Left renal pelvis (tissue), 4 donors: ENCODE measurements at places on chromosomes 7 and 10. TPM values are rescaled to one million over a fixed set of nuclear protein-coding genes. Genes with fewer than 3 reads are reported as not detected.
A peak's percentile ranks its signal among the peaks of the same experiment; 100 is the strongest.

The CCSER2 gene
- polyA plus RNA-seq, result 37.1 TPM

DNA sequence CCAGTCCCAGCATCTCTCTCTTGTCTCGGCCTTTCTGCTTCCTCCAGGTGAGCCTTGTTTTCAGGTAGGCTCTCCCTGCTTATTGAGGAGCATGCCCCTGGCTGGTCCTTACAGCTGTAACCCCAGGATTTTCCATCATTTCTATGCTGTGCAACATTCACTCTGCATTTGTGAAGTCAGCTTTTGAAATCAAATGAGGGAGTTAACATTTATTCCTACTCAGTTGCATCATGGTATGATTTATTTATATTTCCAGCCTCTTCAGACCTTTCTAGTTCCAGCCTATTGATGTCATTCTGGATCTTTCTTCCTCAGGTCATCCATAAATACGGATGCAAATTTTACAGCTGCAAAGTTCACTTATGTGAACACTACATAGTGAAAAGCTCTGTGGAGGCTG is 755.6 kb downstream of the TYW1 start:
- no peak for DNase-seq

- no peak for DNase-seq
Observed at GRCh38 chr10:23540401-23541030, 101.6 kb downstream of the OTUD1 start.

- DNase-seq, result no peak
Observed at GRCh38 chr7:136956232-136956631, 87.8 kb downstream of the CHRM2 start.

The OPN4 gene
- not detected for polyA plus RNA-seq

The CYP2E1 gene
- 2.3 TPM for polyA plus RNA-seq

- DNase-seq, result no peak
Observed at GRCh38 chr7:95213809-95214492, 110.4 kb downstream of the PON1 start.

GRCh38 chr10:24467136-24467535 is 256.6 kb downstream of the ARHGAP21 start:
- DNase-seq, result no peak

The RBM20 gene
- polyA plus RNA-seq, result 7.0 TPM

GRCh38 chr7:70178787-70179186 is 580.5 kb downstream of the AUTS2 start:
- DNase-seq, result no peak

The NRAP gene
- not detected for polyA plus RNA-seq

- no peak for DNase-seq
Observed at GRCh38 chr10:25694971-25695370, 239.1 kb upstream of the MYO3A start.

DNA sequence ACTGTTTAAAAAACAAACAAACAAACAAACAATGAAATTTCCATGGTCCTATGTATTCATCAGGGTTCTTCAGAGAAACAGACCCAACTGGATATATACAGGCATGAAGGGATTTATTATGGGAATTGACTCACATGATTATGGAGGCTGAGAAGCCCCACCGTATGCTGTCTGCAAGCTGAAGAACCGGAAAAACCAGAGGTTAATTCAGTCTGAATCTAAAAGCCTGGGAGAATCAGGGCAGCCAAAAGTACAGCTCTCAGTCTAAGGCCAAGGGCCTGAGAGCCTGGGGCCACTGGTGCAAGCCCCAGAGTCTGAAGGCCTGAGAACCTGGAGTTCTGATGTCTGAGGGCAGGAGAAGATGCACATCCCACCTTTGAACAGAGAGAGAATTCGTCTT is 163.5 kb downstream of the MDFIC start:
- no peak for DNase-seq

- DNase-seq, result peak; percentile 42
Observed at GRCh38 chr7:101017064-101017777, 2.7 kb upstream of the MUC17 start.

The RNF133 gene
- polyA plus RNA-seq, result 0.14 TPM

DNA sequence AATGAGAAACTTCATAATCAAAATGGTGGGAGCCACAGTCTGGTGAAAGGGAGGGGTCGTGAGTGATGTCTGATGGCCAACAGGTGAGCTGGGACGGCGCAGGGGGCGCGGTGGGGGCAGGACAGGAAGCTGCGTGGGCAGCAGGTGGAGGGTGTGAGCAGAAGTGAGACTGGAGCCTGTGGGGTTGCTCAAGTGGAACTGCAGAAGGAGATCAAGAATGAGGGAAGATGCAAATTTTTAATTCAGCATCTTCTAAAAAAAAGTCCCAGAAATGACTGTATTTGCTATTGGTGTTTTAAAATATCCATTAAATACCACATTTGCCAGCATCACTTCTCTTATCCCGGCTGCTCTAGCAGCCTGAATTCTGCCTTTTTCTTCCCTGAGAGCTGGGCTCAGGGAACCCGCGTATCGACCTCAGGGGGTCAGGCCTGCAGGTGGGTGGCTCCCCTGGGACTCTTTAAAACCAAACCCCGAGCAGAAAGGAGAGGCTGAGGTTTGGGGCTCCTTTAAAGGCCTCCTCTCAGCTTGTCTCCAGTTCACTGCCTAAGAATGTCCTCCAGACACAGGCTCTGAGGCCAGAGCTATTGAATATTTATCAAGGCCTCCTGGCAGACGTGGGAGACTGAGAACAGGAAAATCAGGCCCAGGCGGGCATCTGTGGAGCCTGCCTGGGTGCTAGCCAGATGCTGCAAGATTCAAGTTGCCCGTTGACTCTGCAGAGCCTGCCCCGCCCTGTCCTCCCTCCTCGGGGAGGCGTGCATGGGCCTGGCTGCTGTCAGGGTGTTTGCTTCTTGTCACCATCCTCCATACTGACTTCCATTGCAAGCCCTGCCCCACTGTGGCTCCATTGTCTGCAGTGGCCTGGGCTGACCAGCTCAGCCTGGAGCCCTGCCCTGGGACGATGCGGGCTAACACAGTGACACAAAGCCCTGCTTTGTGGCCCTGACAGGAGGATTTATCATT is 53.9 kb downstream of the SYPL1 start:
- DNase-seq, result no peak

DNA sequence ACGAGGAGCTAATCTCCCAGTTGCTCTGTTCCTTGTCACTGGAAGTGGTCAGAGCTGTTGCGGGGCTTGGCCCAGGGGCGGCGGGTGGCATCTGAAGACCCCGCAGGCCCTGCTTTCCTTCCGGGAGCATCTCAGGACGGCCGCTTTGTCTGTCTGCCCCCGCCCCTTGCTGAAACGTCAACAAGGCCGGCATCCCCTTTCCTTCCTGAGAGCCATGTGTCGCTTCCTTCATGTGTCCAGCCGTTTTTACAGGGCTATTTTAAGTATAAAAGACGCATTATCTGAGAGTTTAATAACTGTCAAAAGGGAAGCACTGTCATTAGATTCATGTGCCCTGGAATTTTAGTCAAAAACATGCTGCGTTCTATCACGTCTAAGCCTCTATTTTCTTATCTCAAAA is 110.4 kb downstream of the CUX1 start:
- DNase-seq, result no peak

The PRR15 gene
- 8.1 TPM for polyA plus RNA-seq

GRCh38 chr7:117119192-117119924 is 166.1 kb downstream of the ST7 start:
- DNase-seq, result peak; percentile 50
